ENCODE measurements at places on chromosomes 4 and X.

DNA sequence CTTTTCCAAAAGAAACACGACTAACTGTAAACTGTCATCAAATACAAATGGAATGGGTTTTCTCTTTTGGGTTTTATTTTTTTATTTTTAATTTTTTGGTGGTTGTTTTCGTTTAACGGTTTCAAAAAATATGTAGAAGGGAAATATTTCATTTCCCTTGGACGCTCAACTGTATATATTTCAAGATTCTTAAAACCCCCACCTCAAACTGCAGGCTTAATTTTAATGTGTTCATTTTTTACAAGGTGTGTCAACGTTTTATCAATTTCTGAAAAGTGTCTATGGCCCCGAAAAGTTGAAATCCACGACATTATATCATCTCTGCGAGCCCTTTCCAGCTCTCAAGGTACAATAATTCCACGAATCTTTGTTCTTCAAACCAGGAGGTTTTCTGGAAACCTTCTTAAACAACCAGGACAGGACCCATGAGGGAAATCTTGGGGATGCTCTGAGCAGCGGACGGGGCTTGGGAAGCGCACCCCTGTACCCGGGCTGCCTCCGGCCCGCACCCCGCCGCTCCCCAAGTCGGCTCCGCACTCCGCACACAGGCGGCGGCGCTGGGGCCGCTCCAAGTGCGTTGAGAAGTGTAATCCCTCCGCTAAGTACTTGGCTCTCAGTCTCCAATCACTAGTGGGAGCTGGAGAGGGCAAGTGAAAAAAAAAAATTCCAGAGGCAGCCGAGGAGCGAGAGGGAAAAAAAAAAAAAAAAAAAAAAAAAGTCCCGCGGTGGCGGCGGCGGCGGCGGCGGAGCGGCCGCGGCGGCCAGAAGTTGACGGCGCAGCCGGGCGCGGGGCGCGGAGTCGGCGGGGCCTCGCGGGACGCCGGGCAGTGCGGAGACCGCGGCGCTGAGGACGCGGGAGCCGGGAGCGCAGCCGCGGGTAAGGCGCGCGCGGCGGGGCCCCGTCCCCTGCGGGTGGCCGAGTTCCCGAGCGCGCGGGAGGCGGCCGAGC lies at the start of gene BMPR1B:
BMPR1B (plus strand) TSS at position 764 of the 949 bp plus-strand sequence. CDS start 346,470 bp downstream, outside the sequence.
- no peak for DNase-seq

GRCh38 chrX:10653302-10653701 lies 32.9 kb upstream of the MID1 start:
- DNase-seq: no peak

DNA sequence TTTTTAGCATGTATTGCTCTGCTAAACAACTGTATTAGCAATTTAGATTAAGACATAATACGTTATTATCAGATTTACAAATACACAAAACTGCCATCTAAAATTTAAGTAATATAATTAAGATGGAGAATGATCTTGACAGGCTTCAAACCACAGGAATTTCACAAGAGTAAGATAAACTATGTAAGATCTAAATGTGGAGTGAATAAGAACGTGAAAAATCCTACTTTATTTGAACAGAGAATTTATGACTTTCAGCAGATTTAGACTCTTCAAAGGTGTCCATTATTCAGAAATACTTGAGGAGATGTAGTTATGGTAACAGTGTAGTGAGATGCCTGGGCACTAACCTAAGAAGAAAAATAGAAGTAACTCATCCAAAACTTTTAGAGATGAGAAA lies 73.2 kb downstream of the SLC4A4 start:
- no peak for DNase-seq

- DNase-seq: no peak
These were observed 31.2 kb downstream of the CCNI start for GRCh38 chr4:77044461-77045150.

DNA sequence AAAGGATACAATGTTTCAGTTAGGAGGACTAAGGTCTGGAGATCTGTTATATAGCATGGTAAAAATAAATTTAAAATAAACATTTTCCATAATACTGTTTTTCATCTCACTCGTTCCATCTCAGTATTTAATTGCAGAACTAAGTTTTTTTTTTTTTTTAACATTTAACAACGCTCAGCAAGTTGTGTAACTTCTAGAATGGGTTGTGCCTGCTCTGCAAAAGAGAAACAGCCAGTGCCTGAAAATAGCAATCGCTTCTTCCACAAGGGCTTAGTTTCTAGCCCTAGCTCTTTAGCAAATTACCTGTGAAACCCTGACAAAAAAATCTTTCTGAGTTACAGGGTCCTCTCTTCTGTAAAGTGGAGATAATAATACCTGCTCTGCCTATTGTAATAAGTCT lies 41.9 kb downstream of the CNGA1 start:
- no peak for DNase-seq

DNA sequence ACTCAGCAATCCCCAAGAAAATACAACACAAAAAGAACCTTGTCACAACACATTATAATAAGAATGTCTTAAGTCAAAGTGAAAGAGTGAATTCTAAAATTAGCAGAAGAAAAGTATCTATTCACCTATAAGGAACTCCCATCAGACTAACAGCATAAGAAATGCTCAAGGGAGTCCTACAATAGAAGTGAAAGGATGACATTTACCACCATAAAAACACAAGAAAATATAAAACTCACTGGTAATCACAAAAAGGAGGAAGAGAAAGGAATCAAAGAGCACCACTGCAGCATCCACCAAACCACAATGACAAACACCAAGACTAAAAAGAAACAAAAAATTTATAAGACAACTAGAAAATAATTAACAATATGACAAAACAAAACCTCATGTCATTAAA lies 257.0 kb upstream of the AGTR2 start:
- DNase-seq: no peak

- DNase-seq: no peak
These were observed 51.5 kb downstream of the HMGB2 start for GRCh38 chr4:173282626-173283025.

DNA sequence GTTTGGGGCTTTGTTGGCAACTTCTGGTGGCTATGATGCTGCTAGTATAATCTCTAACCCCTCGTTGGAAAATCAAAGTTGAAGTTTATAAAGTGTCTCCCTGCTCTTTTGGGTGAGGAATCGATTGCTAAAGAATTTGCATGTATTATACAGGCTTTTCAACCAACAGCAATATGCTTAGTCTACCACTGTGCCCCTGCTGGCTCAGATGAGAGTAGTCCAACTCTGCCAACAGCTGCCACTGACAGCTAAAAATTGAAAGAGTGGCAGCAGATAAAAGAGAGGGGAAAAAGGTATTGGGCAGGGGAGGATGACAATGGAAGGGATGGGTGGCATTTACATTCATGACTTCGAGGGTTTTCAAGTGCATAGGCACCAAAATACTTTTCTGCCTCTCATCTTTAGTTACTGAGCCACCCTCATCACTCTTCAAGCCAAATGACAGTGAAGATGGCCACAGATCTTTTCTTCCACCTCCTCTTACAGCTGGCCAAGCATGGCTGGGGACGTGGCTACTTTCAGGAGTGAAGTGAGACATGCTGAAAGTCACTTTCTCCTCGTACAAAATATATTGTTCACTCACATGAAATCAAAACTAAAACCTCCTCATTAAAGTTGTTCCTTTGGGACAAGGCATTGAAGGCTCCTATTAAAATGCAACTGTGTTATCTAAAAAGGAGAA lies 2.7 kb upstream of the GRIA3 start:
- no peak for DNase-seq

- no peak for DNase-seq
These were observed 1282.3 kb upstream of the TENM3 start for GRCh38 chr4:180960743-180961401.

DNA sequence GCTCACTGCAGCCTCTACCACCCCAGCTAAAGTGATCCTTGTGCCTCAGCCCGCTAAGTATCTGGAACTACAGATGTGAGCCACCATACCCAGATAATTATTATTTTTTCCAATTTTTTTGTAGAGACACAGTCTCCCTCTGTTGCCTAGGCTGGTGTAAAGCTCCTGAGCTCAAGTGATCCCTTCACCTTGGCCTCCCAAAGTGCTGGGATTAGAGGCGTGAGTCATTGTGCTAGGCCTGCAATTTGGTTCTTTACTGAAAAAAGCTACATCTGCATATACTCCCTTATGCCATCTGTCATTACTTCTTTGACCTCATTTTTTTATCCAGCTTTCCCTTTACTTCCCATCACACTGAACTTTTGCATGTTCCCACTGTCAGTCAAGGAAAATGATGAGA lies 2012.4 kb upstream of the IGFBP7 start:
- DNase-seq: no peak

GRCh38 chr4:48346594-48346993 lies 5.3 kb downstream of the SLAIN2 start:
- no peak for DNase-seq

DNA sequence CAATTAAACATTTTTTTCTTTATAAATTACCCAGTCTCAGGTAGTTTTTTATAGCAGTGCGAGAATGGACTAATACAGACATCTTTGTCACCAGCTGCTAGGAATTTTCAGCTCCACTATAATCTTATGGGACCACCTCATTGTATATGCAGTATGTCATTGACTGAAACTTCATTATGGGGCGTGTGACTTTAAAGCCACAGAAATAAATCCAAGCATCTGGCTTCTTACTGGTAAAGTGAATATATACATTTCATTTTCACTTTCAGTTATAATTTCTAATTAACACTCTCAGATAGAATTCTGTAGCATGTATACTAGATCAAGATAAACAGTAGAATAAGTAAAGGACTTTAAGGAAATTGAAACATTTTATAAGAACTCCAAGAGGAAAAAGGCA lies 21.9 kb downstream of the IL15 start:
- no peak for DNase-seq

- DNase-seq: peak; percentile 7
These were observed 38.5 kb upstream of the FGFBP2 start for GRCh38 chr4:16001484-16001858.

- no peak for DNase-seq
These were observed 69.1 kb upstream of the UCP1 start for GRCh38 chr4:140637836-140638235.

DNA sequence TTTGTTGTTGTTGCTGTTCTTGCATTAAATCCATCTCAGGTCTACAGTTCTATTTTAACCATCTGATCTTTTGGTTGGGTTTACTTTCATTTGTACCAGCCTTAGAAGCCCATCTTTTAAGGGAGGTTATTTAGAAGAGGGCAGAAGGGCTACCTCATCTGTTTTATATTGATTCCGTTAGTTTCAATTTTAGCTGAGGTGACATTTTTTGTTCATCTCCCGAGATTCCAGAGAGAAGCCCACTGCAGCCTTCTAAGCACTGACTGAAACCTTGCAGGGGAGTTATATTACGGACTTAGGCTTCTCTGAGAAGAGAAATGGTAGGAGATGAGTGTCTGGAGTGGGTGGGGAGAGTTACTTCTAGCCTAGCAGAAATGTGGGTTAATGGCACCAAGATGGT lies 101.8 kb downstream of the PDGFRA start:
- DNase-seq: no peak

GRCh38 chr4:101163936-101164335 lies 183.4 kb downstream of the PPP3CA start:
- DNase-seq: no peak

DNA sequence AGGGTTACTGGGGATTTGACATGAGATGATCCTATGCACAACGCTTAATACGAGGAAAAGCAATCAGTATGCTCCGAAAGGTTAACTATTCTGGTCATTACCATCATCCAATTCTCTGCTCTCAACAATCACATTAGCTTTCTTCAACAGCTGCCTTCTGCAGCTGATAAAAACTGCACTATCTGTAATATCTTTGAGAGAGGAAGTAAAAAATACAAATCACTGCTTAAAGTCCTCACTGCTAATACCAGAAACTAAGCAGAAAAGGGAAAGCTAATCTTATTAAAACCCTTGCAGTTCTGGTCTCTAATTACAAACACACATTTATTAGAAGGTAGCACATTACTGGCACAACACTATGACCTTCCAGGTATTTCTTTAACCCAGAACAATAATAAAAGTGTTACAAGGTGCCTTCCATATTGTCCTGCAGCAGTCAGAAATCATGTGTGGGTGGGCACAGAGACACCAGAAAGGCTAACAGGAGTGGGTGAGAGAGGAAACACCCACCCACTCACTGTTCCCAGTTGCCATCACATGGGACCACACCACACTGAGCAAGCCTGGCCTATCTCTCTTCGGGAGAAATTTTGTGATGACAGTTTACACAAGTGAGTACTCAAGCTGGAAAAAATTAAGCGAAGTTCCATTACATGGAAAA lies 71.0 kb downstream of the RELL1 start:
- no peak for DNase-seq

- DNase-seq: no peak
These were observed 341.0 kb downstream of the NAP1L3 start for GRCh38 chrX:93332329-93332728.

DNA sequence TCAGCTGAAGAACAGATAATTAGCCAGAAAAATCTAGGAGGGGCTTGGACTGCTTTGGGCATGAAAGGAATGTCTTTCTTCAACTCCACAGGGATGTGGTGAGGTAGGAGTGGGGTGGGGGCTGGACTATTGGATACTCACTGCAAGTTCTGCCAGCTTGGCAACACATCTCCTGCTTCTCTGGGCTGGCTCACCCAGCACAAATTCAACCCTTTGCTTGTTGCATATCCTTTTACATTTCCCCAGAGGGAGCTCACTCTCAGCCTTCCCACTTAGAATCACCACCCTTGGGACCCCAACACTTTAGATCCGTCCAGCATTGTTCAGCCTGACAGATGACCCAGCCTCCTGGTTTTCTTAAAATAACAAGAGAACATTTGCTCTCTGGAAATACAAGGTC lies 120.6 kb downstream of the KDR start:
- DNase-seq: no peak

DNA sequence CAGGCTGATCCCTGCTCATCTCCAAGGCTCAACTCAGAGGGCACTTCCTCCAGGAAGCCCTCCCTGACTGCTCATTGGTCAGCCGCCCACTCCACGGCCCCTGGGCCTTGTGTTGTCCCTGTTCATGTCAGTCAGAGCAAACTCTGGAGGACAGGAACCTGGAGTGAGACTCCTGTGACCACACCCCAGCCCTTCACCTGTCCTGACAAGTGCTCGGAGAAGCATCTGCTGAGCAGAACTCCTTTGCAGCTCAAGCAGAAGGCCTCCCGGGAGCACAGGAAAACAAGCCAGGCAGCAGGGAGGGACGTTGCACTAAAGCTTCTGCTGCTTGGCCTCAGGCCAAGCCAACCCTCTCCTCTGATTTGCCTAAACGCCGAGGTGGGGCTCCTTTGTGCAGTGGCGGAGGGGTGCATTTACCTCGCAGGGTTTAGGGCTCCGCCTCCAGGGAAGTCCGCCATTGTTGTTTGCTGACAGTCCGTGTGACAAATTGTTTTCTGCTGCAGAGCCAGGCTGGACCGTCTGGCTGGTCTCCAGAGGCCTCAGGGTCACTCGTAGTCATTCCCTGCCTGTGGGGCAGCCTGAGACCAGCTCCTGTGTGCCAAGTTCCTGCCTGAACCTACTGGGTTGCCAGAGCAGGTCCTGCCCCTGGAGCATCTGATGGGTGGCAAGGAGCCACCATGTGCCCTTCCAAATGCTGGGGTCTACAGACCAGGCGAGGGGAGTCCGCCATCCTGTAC lies 61.8 kb downstream of the C4orf50 start:
- peak; percentile 38 for DNase-seq

DNA sequence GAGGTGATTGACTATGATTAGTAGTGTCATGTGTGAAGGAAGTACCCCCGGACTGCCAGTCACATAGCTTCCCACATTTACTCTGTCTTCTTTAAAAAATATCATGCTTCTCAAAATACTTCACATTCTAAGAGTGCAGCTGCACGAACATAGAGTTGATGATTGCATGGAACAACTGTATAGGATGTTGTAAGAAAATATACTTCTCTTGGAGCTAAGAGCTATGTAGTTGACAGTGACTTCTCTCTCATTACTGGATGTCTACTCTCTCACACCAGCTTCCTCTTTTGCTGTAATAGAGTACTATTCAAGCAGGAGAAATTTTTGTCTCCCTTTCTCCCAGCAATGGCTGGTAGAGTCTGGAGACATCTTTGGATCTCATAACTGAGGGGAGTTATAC lies 99.4 kb upstream of the PUDP start:
- no peak for DNase-seq
